ENCODE measurements at places on chromosomes 4 and X.

DNA sequence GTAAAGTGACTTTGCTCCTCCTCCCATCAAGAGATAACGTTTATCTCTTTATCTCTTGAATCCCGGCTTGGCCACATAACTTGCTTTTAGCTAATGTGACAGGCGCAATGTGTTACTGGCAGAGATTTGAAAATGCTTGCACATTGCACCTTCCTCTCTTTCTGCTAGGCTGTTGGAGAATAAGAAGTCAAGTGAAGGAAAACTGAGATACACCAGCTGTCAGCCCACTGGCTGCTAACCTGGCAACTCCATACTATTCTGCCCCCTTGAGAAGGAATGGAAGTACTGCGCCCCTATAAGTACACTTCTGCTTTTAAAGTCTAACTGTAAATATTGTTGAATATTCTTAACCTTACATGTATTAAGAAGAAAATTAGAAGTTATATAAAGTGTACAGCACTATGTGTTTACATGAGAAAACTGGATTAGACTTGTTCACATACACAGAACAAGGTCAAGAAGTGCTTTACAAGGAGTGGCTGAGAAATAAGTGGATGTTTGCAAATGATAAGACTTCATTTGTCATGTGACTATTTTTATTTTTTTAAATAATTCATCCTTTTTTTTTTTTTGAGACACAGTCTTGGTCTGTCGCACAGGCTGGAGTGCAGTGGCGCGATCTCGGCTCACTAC is 424.5 kb upstream of the CTSO start:
- no peak for DNase-seq

DNA sequence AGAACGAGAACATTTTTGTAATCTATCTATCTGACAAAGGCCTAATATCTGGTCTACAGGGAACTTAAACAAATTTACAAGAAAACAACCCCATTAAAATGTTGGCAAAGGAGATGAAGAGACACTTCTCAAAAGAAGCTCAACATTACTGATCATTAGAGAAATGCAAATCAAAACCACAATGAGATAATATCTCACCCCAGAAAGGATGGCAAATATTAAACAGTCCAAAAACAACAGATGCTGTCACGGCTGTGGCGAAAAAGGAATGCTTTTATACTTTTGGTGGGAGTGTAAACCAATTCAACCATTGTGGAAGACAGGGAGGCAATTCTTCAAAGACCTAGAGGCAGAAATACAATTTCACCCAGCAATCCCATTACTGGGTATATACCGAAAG is 2284.8 kb downstream of the ARAP2 start:
- no peak for DNase-seq

DNA sequence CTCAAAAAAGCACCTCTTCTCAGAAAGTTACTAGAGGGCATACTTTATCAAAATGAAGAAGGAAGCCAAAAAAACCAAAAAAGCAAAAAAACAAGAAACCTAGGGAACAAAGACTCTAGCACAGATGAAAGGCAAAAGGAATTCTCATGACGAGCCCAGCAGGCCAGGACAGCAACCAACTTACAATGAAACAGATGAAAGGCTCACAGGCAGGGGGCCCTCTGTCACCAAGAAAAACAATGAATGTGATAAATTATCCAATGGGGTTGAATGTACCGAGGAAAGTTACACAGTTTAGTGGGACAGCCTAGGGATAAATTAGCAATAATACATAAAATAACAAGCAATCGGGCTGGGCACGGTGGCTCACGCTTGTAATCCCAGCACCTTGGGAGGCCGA is 79.0 kb downstream of the GPR82 start:
- no peak for DNase-seq

DNA sequence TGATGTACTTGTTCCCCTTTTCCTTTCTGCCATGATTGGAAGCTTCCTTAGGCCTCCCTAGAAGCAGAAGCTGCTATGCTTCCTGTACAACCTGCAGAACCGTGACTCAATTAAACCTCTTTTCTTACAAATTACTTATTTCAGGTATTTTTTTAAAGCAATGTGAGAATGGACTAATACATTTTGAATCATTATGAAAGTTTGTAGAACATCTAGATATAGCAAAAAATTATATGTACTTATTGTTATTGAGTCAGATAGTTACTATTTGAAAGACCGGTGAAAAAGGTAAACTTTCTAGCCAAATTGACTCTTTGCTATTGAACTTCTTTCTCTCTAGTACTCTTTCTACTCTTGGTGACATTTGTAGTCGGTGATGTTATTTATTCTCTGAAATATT is 777.3 kb upstream of the GALNTL6 start:
- no peak for DNase-seq

GRCh38 chrX:15511563-15511962 is 11.0 kb downstream of the BMX start:
- DNase-seq: no peak

- DNase-seq: no peak
Observed at GRCh38 chr4:2299794-2300193, 37.9 kb upstream of the MXD4 start.

DNA sequence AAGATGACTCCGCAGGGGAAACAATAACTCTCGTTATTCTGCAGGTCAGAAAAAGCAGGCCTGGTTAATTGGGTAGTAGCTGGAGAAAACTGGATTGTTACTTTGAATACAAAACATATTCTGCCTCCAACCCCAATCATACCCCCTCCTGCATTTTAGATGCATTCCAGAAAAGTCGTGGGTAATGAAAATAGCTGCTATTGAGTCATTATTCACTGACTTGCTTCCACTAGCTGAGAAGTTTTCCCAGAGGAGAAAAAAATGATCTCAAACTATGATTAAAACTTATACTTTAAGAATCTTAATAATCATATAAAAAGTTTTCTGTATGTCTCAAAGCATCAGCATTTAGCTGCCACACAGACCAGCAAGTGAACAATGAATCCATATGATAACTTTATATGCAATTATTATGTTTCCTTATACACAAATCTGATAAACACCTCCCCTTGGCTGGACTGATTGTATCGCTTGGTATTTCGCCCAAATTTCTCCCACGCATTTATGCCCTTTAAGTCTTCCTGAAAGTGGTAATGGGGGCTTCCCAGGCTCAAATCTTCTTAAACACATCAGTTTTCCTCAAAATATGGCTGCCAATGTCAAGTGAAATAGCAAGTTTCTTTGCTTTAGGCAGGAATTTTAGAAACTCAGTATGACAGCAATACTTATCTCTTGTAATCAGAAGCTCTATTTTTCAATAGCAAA is 181.0 kb downstream of the LDB2 start:
- DNase-seq: no peak

GRCh38 chr4:173057442-173057841 is 111.2 kb upstream of the GALNT7 start:
- DNase-seq: no peak

- no peak for DNase-seq
Observed at GRCh38 chr4:2141762-2142451, 82.8 kb downstream of the NAT8L start.

DNA sequence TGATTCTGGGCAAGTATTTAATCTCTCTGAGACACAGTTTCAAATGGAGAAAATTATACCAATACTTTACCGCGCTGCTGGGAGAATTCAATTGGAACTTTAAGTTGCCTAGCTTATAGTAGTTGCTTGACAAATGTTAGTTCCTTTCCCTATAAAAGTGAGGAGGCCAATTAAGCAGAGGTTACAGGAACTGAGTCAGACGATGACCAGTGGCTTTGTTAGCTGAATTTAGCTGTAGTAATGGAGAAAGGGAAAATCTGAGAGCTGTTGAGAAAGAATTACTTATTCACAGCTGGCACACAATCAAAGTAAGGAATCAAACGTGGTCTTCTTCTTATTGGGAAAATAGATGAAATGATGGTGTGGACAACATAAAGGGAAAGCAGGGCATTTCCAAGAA is 29.6 kb downstream of the SMARCA1 start:
- no peak for DNase-seq

GRCh38 chrX:123731987-123732669 is 724 bp downstream of the THOC2 start:
- peak; percentile 34 for DNase-seq

DNA sequence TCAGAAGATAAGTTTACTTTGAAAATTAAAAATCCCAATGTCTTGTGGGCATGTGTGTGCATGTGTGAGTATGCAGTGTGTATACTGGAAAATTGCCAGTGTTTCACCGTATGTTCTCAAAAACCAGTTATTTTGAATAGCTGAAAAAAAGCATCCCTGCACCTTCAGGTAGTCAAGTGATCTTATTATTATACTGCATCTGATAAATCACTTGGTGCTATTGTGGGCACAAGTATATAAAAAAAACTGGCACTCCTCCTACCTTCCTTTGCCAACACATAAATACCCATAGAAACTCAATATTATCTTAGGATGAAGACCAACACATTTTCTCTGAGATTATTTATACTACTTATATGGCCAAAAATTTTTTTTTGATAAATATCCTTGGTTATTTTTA is 91.5 kb upstream of the MAP9 start:
- no peak for DNase-seq

DNA sequence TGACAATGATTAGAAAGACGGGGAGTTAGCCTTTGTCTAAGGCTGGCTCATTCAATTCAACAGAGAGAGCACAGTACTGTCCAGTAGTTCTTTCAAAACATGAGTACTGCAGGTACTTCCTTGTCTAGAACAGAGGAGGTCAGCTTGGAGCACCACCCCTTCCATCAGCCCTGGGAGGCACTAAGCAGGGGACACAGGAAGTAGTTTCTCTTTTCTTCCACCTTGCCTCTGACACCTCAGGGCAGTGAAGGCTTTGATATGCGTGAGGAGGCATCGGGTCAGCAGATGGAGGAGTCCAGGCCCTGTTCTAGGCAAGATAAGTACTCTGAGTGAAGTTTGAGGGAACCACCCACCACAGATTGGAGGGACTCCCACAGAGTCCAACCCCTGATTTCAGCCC is 33.1 kb downstream of the MAGEB10 start:
- no peak for DNase-seq

DNA sequence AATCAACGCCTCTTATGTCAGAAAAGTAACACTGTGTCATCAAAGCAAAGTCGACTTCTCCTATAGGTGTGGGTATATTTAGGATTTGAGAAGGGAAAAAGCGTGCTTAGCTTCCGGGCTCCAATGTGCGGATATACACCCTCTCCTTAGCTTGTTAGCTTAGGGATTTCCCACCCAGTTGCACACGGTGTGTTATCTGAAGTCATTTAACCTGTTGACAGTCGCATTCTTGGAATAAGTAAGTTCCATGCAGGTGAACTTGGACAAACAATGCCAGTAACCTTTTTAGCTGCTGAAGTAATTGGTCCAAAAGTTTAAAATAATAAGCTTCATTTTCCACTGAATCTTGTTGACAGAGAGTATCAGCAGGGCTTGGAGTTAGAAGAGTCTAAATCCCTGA is 113.7 kb downstream of the SHROOM3 start:
- no peak for DNase-seq

GRCh38 chr4:15536552-15537499 is 67.1 kb downstream of the CC2D2A start:
- DNase-seq: no peak

- no peak for DNase-seq
Observed at GRCh38 chrX:825991-826390, 195.4 kb downstream of the SHOX start.

GRCh38 chrX:108186811-108187210 is 95.2 kb downstream of the ATG4A start:
- no peak for DNase-seq

- no peak for DNase-seq
Observed at GRCh38 chrX:17375637-17376430, 834 bp downstream of the NHS start.

- DNase-seq: no peak
Observed at GRCh38 chrX:109760922-109761250, 27.8 kb upstream of the ACSL4 start.

GRCh38 chrX:118904218-118904617 is 70.2 kb upstream of the LONRF3 start:
- no peak for DNase-seq

DNA sequence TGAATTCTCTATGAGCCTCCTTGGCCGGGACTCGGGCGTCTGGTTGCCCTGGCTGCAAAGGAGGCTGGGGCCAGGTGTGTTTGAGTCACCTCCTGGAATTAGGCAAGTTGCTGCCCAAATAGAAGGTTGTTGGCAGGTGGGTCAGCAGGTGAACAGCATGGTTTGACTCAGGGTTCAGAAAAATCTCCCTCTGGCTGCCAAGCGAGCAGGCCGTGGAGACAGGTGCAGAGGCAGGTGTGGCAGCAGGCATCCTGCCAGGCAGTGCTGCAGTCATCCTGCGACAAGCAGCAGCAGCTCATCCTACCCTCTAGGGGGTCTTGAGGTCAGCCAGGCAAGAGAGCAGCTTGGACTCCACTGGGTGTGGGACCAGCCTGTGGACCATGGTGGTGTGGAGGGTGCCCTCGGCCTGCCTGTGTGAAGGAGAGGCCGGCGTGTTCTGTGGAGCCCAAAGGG is 8.2 kb downstream of the MSANTD1 start:
- no peak for DNase-seq

- DNase-seq: no peak
Observed at GRCh38 chrX:102846544-102847236, 90.4 kb upstream of the RAB40AL start.

Data from C1 segment of cervical spinal cord (tissue), 14 donors.